ENCODE measurements at places on chromosomes 7 and 10.

GRCh38 chr7:134891262-134891695 lies 95.0 kb upstream of the AGBL3 start:
- no peak for DNase-seq

DNA sequence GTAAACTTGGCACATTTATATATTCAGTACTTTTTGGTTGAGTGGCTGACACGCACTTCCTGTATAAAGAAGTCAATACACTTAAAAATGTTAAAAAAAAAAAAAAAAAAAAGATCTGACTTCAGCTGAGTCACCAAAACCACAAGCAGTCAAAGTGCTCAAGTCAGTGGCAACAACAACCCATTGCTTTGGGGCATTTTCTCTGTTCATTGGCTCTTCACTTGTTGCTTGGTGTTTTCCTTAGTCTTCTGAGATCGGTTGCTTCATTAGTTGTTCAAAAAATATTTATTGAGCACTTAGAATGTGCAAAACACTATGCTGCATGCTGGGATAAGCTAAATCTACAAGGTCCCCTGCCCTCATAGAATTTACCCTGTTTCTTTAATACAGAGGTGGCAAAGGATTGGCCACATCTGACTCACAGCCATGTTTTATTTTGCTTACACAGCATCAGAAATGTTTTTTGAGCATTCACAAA lies 63.7 kb downstream of the ZNRF2 start:
- DNase-seq, result peak; percentile 37

- no peak for DNase-seq
Measured at GRCh38 chr10:70759781-70760180, 25.4 kb downstream of the TBATA start.

DNA sequence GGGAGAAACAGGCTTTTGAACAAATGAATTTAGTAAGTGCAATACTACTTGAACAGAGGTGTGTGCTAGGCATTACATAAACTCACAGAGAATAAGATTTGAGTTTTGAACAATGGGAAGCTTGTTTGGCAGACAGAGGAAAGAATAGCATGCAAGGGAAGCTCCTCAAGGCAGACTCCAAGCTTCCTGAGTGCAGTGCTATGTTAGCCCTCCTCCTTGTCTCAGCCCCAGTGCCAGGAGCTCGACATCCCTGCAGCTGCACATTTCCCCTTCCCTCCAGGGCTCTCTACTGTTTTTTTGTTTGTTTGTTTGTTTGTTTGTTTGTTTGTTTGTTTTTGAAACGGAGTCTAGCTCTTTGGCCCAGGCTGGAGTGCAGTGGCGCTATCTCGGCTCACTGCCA lies 237.5 kb downstream of the IPMK start:
- no peak for DNase-seq

- no peak for DNase-seq
Measured at GRCh38 chr10:30043476-30044270, 15.7 kb downstream of the JCAD start.

GRCh38 chr7:8133188-8133848 lies 128.6 kb downstream of the ICA1 start:
- DNase-seq, result no peak

DNA sequence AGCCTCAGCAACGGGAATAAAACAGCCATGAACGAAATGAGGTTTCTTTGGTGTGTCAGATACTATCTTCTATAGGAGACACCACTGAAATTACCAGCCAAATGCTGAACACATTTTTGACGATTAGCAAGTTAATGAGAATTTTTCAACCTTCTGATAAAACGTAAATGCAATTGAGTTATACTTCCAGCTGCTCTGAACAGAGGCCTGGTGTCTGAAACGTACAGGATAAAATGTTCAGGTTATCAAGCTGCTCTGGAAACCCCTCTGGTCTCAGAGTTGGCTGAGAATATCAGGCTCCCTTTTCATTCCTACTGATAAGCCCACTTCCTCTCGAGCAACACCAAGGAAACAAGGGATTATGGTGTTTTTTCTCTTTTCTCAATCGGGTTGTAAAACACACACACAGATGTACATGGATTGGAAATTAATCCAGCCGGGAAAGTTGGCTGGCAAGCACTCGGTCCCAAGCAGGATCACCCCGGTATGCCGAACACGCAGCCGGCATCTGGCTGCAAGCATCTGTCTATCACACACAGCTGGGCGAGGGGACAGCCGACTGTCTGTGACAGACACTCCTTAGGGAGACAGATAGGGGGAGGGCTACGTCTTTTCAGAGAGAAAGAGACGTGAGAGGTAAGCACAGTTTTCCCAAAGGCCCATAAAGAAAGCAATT lies 171.8 kb downstream of the PRKAG2 start:
- DNase-seq, result no peak

DNA sequence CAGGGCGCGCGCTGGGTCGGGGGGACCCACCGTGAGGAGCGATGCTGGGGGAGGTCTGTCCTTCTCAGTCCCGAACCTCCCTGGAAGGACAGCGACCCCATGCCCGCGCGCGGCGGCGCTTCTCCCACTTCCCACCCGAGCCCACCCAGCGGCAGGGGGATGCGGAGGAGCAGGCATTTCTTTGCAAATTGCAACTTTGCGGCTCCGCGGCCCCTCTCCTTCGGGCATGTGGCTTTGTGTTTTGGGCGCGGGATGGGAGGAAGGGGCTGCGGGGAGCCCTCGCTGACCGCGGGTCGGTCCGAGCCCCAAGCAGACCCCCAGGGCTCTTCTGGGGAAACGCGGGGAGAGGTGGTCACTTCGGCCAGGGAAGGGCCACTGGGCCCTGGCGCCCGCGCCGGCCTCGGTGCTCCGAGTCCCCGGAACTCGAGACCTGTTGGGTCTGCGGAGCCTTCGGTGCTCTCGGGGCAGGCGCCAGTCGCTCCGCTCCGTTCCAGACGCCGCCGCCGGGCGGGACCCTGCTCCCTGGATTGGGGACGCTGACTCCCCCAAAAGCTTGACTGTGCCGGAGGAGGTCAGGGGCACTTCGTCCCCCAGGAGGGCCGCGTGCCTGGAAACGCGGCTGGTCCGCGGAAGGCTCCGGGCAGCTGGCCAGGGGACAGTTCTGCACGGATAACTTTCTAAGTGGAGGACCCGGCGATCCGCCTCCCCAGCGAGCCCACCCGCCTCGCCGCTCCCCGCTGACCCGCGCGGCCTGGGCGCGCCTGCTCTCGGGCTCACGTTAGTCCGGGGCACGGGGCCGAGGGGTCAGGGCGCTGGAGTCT lies 164.2 kb upstream of the DPP6 start:
- DNase-seq, result no peak

DNA sequence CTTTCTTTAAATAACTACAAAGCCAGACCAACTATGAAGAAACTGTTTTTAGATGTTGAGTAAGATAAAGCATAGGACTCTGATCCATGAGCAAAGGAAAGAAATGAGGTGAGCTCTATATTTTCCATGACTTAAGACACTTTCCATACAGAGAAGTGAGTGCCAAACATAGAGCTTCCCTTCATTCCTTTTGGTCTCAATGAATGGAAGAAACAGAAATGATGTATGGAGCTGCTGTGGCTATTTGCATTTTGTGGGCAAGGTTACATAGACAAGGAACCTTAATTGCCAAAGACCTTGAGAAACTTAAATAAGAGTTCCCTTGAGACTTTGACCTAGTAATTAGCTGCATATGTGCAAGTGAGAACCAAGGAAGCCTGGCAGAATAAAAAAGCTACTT lies 1152.2 kb downstream of the XPNPEP1 start:
- DNase-seq, result no peak

DNA sequence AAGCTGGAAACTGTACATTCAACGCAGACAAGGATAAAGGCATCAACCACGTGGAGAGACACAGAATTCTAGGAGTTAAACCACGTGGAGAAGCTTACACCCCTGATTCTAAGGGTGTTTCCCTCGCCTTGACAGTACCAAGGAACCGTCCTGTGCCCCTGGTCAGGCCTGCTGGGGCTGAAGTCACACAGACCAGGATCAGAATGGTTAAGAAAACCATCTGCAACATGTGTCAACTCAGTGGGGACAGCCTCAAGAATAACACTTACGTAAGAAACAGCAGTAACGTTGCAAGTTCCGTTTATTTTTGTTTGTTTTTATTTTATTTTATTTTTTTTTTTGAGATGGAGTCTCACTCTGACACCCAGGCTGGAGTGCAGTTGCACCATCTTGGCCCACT lies 55.6 kb downstream of the CHST15 start:
- DNase-seq, result no peak

DNA sequence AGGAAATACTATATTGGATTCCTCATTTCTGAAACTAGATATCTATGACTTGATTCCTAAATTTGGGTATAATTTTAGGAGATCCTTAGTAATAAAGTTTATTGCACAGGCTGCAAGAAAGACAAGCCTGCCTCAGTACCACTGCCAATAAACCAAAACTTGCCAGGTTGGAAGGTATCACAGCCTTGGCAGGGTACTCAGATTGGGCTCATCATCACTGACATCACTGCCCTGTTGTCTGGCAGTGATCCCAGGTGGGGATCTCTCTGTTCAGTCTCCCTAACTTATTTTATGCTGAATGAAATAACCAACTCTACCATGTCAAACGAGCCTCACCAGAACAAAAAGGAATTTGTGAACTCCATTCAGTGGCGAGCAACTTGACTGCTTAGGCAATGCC lies 18.8 kb downstream of the FIGNL1 start:
- DNase-seq, result no peak

DNA sequence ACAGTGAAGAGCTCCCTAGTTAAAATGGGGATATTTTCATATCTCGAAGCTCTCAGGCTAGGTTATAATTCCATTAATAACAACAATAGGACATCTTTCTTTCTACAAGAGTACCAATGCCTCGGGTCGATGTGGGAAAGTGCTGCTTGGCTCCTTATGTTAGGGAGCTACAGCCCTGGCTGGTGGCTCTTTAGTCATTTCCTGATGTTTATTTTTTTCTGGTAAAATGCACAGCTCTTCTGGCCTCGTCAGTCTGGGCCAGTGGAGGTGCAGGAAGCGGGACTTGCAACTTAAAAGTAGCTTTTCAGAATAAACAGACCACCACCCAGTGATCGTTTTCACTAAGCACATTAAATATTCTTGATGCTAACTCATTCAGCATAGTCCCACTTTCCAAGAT lies 58.3 kb downstream of the MKX start:
- no peak for DNase-seq

- DNase-seq, result peak; percentile 20
Measured at GRCh38 chr7:36686499-36686898, 37.8 kb downstream of the AOAH start.

GRCh38 chr7:41628901-41629300 lies 74.0 kb downstream of the INHBA start:
- no peak for DNase-seq

- DNase-seq, result no peak
Measured at GRCh38 chr7:85426487-85426960, 239.7 kb upstream of the SEMA3D start.

DNA sequence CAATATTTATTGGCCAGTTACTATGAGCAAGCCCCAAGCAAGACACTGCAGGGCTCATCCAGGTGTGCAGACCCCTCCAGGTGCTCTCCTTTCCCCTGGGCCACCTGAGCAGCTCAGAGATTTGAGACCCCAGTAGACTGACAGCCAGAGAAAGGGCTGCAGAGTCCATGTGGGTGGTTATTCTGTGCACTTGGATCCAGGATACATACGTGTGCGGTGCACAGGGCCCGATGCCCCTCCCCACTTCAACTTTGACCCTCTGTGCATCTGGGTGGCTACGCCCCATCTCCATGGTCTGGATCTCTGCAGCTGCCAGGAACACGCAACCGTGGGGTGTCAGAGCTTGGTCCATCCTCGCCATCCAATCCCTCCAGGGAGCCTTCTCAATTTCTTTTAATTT lies 72.9 kb downstream of the MKI67 start:
- no peak for DNase-seq

- no peak for DNase-seq
Measured at GRCh38 chr7:31432836-31433340, 81.0 kb upstream of the ITPRID1 start.

GRCh38 chr7:84712374-84713121 lies 474.3 kb downstream of the SEMA3D start:
- no peak for DNase-seq

DNA sequence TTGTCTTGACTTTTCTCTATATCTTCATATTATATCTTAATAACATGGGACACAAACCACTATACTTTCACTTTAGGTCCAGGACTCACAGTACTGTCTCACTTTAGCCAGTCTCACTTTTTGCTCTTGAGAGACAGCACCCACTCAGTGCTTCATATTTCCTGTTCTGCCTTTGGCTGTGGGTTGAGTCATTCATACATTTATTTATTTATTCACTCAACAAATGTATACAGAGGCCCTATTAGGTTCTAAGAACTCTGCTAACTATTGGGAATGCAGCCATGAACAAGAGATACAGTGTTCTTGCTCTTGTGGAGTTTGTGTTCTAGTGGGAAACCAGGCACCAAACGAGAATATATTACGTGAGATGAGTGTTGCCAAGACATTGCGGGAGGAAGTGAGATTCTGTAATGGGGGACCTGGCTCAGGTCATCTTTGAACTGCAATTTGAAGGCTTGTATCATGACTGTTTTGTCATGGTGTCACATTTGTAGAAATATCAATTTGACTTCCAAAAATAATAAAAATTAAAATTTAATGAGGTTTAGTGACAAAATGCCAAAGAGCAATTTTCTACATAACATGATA lies 190.1 kb downstream of the SDHAF3 start:
- DNase-seq, result no peak

Data from activated CD4-positive, alpha-beta T cell treated with anti-CD3 and anti-CD28 coated beads, Interleukin-2, amount 50 U/mL, for 4 hours (primary cell).